Stimulated activated CD8-positive, alpha-beta memory T cell treated with anti-CD3 and anti-CD28 coated beads, Interleukin-4, amount 100 ng/mL, for 4 hours (primary cell): ENCODE measurements at places on chromosomes 1 and 21.

- DNase-seq, result no peak
Measured at GRCh38 chr1:98129491-98129890, 208.7 kb upstream of the DPYD start.

DNA sequence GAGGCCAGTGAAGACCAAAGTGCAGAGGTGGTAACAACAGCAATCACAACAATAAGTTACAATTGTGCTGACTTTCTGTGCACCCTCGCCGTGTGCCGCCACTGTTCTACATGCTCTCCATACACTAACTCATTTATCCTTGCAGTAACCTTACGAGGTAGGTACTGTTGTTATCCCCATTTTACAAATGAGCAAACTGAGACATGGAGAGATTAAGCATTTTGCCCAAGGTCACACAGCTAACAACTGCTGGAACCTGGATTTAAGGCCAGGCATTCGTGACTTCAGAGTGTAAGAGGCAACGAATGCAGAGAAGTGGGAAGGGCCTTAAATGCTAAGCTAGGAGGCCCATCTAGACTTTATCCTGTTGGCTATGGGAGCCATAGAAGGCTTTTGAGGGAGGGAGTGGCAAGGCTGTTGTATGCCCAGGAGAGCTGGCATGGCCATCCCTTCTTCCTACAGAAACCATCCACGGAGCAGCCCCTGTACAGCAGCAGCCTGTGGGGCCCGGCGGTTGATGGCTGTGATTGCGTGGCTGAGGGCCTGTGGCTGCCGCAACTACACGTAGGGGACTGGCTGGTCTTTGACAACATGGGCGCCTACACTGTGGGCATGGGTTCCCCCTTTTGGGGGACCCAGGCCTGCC is 36.6 kb downstream of the AZIN2 start:
- no peak for DNase-seq

- no peak for DNase-seq
Measured at GRCh38 chr21:16908077-16908476, 604.8 kb upstream of the CXADR start.

DNA sequence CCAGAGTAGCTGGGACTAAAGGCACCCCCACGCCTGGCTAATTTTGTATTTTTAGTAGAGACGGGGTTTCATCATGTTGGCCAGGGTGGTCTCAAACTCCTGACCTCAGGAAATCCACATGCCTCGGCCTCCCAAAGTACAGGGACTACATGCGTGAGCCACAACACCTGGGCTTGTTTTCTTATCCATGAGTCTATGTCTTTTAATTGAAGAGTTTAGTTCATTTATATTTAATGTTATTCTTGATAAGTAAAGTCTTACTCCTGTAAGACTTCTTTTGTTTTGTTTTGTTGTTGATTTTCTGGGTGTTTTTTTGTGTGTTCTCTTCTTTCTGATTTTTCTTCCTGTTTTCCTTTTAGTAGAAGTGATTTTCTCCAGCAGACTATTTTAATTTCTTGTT is 621.0 kb downstream of the LTN1 start:
- no peak for DNase-seq

- no peak for DNase-seq
Measured at GRCh38 chr21:34576041-34576511, 38.8 kb downstream of the RCAN1 start.

DNA sequence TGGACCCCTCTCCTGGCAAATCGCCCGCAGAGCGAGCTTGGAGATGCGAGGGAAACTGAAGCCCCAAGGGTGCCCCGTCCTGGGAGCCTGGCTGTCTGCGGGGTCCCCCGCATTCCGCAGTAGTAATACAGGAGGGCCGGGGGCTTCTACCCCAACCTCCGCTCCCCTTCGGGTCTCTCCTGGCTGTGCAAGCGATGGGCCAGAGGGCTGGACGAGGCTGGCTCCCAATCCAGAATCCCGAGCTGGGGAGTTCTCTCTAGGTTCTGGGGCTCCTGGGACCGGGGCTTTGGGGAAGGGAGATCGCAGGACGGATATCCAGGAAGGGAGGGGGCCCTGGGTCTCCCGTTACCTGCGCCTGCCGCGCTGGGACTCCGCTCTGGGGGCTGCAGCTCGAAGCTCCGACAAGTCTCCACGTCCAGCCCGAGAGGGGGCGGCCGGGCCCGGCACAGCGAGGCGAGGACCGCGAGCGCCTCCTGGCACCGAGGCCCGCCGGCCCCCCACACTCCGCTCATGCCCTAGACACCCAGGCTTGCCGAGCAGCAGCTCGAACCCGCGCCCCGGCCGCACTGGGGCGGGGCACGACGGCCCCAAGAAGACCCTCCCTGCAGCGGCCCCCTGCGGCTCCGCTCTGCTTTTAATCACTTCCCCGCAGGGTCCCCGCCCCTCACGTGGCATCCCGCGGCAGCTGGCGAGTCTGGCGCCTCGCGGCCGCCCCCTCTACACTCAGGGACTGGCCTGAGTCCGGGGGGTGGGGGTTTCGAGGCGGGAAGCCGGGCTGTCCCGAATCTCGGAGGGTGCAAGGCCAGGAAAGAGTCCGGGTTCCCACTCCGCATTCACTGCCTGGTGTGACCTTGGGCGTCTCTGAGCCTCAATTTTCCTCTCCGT is at the start of gene SYT6:
SYT6 (minus strand) TSS at position 609 of the 885 bp plus-strand sequence; CDS start at position 512, 97 bp downstream.
- DNase-seq, result no peak

DNA sequence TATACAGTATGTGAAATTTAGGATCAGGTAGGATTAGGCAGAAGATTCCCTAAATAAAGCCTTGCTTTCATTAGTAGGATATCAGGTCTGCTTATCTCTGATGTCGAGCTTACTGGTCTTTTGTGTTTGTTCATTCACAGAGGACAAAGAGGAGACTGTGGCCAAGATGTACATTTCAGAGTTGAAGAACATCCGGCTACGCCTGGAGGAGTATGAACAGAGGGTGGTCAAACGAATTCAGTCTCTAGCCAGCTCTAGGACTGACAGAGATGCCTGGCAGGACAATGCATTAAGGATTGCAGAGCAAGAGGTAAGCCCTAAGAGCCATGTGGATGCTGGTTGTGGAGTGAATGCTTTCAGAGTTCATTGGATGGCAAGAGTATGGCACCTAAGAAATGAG is 106.2 kb downstream of the MACF1 start:
- DNase-seq, result no peak

DNA sequence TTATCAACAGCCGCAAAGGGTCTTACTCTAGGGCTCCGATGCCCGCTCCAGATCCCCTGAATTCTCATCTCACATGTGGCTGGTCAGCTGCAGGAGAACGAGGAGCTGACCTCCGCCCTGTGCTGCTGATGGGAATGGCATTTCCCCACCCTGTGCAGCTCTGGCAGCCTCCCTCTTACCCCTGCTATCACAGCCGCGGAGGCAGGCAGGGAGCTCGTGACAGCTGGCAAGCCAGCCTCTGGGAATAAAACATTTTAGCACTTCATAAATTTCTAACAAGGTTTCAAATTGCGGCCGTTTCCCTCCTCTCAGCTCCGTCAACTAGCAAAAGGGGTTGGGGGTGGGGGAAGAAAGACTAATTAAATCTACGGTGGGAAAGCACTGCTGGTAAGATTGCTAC is 81.1 kb downstream of the DSCAM start:
- no peak for DNase-seq

DNA sequence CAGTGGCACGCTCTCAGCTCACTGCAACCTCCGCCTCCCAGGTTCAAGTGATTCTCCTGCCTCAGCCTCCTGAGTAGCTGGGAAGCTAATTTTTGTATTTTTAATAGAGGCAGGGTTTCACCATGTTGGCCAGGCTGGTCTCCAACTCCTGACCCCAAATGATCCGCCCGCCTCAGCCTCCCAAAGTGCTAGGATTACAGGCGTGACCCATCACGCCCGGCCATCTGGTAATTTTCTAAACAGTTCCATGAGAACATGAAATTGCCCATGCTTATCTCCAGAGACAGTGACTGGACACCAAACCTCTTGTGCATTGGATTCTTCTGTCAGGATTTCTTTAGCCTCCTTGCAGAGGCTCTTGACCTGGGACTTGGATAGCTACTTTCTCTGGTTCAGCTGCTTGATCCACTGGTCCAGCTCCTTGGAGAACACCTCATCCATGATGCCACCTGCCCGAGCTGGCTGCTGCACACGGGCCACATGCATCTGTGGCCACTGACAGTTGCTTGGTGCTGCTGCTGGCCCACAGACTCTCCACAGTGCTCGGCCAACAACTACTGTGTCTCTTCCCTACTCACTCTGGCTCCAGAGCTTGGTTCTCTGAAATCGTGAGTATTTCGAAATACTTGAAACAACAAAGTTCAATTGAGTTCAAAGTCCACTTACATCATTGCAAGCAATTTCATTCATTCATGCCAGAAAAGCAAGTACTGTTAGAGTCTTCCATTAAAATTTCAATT is 40.0 kb upstream of the CTPS1 start:
- no peak for DNase-seq
